ENCODE measurements at places on chromosomes 6 and 20. TPM values are rescaled to one million over a fixed set of nuclear protein-coding genes. Genes with fewer than 3 reads are reported as not detected.

DNA sequence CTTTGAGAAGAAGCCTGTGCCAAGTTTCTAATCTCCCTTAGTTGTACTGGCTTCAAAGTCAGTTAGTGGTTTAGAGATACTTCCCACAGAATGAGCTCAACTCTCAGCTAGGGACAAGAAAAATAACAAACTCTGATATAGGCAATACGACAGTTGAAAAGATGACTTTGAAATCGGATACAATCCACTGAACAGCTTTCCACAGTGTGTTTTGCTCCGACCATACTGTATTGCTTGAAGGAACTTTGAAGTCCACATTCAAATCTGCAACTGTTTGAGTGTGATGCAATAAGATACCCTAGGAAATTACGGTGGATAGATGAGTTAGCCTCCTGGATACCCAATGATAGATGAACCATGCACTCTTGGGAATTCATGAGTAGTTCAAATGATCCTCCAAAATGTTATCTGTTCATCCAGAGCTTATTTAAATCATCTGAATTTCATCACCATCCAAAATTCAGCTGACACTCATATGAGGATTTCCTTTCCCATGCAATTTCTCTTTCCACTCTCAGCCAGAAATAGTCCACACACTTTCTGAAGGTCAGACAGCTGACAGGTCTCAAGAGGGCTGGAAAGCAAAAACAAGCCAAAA lies 443.8 kb downstream of the HAO1 start:
- no peak for DNase-seq

The DAAM2 gene
- 0.59 TPM for total RNA-seq

DNA sequence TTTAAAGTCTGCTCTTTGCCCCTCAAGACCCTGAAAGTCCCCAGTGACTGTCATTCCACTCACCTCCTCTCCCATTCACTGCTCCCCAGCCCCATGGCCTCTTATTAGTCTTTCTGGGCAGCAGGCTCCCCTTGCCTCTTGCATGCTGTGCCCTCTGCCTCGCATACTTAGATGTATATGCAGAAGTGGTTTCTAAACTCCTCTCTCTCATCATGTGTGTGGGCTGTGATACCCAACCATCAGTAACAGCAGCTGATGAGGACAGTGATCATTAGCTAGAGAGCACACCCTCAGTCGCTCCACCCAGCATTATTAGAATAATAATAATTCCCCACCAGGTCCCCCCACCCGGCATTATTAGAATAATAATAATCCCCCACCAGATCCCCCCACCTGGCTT lies 14.5 kb downstream of the PKIG start:
- no peak for DNase-seq

GRCh38 chr20:33814238-33814712 lies 3.1 kb downstream of the CHMP4B start:
- DNase-seq, result no peak

DNA sequence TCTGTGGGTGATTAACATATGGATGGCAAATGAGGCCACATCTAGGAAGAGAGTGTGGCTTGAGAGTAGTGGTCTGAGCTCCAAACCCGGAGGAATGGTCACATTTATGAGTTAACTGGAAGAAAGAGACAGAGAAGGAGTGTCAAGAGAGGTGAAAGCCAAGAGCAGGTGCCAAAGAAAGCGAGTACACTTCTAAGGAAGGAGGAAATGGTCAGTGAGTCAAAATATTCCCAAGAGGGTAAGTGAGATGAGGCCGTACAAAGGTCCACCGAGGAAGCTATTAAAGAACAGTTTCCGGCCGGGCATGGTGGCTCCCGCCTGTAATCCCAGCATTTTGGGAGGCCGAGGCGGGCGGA lies 104.5 kb upstream of the RNF24 start:
- no peak for DNase-seq

The BPIFB2 gene
- total RNA-seq, result not detected

DNA sequence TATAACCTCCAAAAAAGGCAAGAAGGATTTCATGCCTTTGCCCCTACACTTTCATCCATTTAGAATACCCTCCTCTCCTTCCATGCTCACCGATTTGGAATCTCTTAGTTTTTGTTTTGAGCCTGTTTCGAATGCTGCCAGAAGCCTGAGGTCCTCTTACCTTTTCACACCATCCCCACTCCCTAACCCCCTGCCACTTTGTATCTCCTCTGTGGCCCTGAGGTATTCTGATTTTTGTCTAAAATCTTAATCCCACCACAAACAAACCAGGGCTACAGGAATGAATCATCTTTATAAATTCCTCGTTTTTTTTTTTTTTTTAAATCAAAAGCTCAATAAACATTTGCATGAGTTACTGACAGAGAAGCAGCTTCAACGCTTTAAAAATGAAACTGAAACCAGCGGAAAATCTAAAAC lies 1.6 kb upstream of the RPS12 start:
- no peak for DNase-seq

DNA sequence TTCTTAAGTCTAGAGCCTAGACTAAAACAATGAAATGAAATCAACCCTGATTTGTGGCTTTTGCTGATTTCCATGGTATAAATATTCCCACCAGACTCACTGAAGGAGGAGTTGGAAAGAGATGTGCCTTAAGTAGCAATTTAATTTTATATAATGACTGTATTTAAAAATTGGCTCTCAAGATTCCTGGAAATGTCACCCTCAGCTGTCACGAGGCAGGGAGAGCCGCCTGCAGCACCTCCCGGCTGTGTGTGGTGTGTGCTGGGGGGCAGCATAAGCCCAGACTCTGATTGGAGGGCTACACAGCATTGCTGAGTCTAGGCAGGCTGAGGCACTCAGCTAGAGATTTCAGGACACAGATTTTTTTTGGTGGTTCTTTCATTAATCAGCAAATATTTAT lies 40.6 kb upstream of the TMEM181 start:
- DNase-seq, result no peak

The FRK gene
- total RNA-seq, result 0.37 TPM

- no peak for DNase-seq
Measured at GRCh38 chr6:47059216-47059885, 17.2 kb upstream of the ADGRF1 start.

The LHFPL5 gene
- total RNA-seq, result 1.7 TPM

GRCh38 chr6:45845567-45845966 lies 170.1 kb downstream of the CLIC5 start:
- no peak for DNase-seq

DNA sequence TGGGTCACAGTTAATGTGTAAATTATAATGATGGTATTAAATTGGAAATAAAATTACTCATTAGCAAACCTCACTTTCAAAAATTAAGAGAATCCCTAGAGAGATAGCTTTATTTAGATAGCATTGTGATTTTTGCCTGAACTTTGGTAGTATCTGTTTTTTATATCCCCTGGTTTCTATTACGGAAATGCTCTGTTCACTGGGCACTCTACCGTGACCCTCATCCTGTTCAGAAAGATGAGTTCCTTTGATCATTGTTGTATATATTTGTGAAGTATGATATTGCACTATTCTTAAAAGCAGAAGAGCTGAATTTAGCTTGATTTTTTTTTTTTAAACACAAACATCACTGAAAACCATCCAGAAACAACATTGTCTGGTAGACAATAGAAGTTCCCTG lies 1143.8 kb upstream of the MAP3K7 start:
- no peak for DNase-seq

DNA sequence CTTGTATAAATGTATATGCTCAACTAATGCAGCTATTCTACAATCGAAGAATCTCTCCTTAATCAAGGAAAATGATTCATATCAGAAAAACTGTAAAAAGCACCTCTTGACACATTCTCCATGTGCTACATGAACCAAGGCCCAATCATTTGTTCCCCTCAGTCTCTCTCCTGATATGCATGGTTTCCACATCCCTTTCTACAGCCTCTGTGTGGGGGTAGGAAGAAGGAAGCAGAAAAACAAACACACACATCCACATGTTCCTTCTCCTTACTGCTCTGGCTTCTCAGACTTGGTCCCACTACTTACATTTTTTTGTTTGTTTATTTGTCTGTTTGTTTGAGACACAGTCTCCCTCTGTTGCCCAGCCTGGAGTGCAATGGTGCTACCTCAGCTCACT lies 510.5 kb downstream of the PRKN start:
- DNase-seq, result no peak

DNA sequence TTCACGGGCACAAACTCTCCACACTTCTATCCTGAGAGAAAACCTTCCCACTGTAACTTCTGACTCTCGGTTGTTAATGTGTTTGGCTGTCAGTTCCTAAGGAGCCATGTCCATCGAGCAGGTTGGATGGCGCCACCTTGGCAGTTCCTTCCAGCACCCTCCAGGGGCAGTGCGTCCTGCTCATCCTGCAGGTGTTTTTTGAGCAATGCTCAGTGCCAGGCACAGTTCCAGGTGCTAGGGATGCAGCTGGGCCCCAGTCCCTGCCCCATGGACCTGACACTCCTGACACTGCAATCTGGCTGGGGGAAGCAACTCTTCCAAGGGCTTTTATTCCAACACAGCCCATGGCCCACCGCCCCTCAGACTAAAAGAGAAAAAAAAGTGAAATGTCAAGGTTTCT lies 376.4 kb downstream of the PREX1 start:
- no peak for DNase-seq

DNA sequence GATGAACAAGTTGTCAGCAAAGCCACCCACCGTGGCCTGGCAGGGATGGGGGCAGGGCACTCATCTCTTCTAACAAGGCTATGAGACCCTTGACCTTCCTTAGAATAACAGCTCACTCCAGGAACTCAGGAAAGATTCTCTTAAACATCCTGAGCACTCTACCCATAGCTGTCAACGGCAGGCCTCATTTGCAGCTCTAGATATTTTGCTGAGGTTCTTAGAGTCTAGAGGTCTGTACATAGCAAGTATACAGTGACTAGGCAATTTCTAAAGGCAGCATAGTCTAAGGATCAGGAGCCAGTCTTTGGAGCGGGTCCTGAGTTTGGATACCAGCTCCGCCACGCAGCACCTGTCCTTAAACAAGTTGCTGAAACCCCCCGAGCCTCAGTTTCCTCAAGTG lies 11.7 kb downstream of the TRERF1 start:
- DNase-seq, result no peak

DNA sequence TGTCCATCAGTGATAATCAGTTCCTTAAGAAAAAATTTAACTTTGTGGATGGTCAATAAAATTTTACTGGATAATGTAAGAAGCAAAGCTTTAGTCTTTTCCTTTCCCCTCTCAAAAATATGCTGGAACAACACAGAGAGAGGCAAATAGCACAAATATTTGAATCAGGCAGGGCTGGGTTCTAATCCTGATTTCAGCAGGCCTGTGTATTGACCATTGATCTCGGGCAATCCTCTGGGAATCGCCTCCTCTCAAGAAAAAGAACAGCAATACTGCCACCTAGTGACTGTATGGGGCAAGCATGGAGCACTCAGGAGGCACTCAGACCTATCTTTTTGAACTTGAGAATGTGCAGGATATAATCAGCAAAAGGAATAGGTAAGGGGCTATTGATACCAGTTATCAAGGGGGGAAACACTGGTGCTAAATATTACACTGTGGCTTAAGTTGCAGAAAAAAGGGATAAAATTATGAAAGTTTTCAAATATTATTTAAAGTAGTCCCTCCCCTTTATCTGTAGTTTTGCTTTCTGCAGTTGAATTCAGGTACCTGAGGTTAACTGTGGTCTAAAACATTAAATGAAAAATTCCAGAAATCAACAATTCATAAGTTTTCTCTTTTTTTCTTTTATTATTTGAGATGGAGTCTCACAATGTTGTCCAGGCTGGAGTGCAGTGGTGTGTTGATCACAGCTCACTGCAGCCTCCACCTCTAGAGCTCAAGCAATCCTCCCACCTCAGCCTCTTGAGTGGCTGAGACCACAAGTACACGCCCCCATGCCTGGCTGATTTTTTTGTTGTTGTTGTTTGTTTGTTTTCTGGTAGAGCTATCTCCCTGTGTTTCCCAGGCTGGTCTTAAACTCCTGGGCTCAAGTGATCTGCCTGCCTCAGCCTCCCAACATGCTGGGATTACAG lies 91.8 kb upstream of the NHSL1 start:
- DNase-seq, result peak; percentile 73

The PKIB gene
- total RNA-seq, result 48.1 TPM

DNA sequence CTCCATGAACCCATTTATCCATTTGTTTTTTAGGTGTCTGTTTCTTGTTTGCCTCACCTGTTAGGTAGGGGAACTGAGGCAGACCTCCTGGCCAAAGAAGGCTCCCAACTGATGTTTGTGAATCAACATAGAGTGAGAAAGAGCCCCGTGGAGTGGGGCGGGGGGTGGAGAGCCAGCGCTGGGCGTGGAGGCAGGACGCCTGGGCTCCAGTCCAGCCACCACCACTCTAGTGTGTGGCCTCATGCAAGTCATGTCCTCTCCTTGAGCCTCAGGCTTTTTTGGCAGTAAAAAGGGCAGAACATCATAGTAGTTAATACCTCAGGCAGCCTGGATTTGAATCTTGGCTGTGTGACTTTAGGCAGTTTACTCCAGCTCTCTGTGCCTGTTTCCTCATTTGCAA lies 42.2 kb upstream of the SCRT2 start:
- DNase-seq, result no peak

DNA sequence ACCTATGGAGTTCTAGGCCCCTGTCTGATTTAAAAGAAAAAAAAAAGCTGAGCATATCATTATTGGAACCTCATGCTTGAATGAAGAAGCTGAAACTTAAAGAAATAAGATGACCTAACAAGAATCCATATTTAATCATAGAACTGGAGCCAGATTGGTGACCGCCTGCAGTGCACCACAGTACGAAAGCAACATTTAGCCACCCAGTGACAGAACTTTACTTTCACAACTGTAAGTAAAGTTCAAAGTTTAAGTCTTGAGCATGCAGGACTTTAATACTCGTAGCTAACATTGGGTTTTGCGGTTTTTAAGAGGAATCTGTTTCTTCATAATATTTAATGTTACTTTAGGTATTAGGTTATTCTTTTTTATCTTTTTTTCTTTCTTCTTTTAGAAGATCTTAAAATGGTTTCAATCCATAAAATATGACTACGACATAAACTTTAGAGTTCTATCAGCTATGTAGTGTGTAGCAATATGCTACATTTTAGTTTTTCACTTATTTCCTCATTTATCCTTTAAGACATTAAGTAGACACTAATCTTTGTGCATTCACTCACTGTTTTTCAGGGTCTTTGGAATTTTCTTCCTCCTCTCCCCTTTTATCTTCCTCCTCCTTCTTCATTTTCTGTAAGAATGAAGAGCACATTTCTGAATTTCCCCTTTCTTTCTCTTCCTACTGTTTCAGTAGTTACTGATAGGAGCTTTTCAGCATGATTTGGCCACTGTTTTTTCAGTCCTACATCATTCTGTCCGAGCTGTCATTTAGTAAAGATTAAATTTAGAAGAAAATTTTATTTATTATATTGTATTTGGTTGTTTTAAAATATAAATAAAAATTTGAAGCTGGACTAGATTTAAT lies 514.1 kb downstream of the GRIK2 start:
- DNase-seq, result no peak
